Activated T-cell treated with anti-CD3 and anti-CD28 coated beads, Interleukin-2, amount 50 U/mL, for 1 hour (primary cell): ENCODE measurements at places on chromosomes 3 and 15.

DNA sequence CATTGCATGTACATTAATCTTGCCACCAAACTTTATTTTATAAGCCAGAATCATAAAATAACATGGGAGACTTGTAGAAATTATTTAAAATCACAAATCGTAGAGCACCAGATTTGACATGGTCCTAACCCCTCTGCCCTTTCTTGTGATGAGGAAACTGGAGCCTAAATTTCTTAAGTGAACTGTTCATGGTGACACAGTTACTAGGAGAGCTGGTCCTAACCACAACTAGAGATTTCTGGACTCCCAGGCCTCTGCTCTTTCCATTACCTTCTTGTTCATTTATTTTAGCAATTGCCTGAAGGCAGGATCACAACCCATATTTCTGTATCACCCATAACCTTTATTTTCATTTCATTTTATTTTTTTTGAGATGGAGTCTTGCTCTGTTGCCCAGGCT lies 352.5 kb downstream of the LPP start:
- DNase-seq = no peak

DNA sequence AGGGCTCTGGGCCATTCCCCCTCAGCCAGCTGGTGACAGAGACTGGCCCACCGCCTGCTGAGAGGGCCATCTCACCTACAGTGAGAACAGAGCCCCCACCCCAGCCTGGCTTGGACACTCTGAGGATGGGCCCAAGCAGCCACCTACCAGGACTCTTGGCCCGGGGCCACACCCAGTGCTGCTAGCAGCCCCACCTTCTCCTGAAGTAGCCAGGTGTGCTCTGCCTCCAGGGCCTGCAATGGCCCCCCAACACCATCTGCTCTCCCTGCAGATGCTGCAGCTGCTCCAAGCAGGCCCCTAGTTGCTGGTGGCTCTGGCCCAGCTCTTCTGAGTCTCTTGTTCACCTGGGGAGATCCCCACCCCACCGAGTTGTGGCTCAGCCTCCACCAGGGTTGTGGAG lies 6.8 kb upstream of the CLK3 start:
- no peak for DNase-seq

GRCh38 chr15:91114301-91114700 lies 14.2 kb downstream of the SV2B start:
- no peak for DNase-seq

- DNase-seq = no peak
Observed at GRCh38 chr15:42033214-42033873, 12.5 kb upstream of the PLA2G4E start.

- peak; percentile 65 for DNase-seq
Observed at GRCh38 chr3:10344147-10344943, 23.4 kb upstream of the SEC13 start.

GRCh38 chr3:16462679-16463078 lies 50.8 kb downstream of the RFTN1 start:
- DNase-seq = no peak

GRCh38 chr3:56874269-56874668 lies 72.5 kb upstream of the ARHGEF3 start:
- DNase-seq = no peak

- DNase-seq = no peak
Observed at GRCh38 chr3:143135150-143135549, 15.6 kb downstream of the CHST2 start.

GRCh38 chr3:18046131-18046915 lies 303.9 kb upstream of the TBC1D5 start:
- no peak for DNase-seq

DNA sequence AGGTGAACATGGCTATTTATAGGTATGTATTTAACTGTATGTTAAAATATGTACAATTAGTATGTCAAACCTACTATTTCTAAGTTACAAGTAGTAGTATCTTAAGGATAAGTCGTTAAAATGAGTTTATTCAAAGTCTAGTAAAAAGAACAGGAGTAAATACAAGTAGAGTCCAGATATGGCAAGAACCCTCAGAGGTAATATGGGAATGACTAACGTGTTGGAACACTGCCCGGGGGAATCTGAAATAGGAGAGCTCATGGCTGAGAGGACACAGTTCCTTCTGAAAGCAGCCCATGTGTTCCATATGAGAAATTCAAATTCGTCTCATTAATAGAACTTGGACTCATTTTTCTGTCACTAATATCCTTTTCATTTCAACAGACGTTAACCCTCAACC lies 158.8 kb downstream of the CLSTN2 start:
- no peak for DNase-seq

DNA sequence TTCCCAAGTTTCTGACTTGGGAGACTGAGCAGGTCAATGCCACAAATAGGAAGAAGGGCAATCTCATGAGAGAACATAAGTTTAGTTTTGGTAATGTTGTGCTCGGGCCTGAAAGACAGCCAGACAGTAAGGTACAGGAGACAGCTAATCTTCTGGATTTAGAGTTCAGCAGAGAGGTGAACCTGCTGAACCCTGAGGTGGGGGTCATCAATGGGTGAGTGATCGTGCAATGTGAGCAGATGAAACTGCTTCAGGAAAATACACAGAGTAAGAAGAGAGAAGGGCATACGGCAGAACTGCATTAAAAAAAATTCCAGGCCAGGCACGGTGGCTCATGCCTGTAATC lies 23.3 kb downstream of the RUBCN start:
- no peak for DNase-seq

- no peak for DNase-seq
Observed at GRCh38 chr3:151837057-151837456, 23.1 kb downstream of the AADAC start.

DNA sequence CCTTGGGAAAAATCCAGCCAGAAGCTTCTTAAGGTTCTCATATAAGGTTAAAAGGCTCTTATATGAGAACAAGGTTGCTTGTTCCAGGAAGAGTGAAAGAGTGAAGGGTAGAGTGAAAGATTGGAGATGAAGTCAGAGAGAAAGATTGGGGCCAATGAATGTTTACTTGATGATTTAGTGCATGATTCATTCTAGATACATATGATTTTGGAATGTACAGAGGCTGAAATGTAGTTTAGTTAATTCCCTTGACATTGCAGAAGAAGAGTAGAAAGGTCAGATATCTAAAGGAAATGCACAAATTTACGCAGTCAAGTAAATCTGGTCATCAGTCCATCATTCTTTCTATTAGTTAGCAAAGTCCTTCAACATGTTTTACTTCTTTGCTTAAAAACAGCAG lies 619.8 kb upstream of the ZNF717 start:
- DNase-seq = no peak

DNA sequence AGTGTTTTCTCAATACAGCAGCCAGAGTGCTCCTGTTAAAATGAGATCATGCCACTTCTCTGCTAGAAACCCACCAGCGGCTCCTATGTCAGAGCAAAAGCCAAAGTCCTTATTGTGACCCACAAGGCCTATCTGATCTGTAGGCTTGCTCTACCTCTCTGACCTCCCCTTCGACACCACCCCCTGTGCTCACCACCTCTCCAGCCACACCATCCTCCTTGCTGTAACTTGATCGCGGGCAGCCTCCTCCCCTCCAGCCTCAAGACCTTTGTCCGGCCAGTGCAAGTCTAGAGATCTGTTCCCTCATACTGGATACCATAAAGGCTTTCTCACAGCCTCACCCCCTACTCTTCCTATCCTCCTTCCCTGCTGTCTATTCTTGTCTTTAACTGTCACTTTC lies 1.9 kb upstream of the IGDCC4 start:
- DNase-seq = no peak

DNA sequence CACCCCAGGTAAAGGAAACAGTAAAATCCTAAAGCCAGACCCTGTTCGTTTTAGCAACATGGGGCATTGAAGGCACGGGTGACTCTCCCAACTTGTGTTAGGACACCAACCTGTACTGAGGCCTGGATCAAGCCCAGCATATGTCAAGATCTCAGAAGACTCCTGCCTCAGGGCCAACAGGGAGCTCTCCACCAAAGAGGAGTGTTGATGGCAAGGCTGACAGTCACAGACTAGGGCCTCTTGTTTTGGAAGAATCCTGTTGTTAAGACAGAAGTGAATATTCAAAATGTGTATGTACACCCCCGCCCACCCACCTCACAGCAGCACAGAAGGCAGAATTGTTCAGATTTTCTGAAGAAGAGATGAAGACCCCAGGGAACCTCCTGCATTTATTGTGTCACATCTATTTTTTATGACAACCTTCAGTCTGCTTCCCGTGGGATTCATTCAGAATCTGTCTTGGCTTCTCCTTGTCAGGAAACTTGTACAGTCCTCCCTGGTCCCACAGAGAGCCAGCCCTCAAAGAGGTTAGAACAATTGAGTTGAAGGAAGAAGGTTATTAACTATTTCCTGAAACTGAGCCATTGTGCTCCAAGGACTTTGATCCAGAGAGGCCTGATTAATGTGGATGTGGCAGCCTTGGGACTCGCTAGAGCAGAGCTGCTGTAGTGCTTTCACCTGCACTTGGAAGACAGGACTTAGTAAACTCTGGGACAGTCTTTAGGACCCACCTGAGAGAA lies 61.7 kb upstream of the PLXNA1 start:
- DNase-seq = no peak

GRCh38 chr15:31004220-31004733 lies 12.8 kb upstream of the MTMR10 start:
- no peak for DNase-seq

GRCh38 chr3:71062037-71062932 lies 521.2 kb downstream of the FOXP1 start:
- DNase-seq = no peak

DNA sequence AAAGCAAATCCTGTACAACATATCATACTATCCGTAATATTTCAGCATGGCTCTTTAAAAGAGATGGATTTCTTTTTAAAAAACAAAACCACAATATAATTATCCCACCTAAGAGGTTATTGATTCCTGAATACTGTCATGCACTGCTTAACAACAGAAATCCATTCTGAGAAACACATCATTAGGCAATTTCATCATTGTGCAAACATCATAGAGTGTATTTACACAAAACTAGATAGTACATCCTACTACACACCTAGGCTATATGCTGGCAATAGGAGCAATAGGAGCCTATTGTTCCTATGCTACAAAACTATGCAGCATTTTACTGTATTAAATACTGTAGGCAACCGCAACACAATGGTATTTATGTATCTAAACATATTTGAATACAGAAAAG lies 242.0 kb downstream of the NEK10 start:
- DNase-seq = no peak

DNA sequence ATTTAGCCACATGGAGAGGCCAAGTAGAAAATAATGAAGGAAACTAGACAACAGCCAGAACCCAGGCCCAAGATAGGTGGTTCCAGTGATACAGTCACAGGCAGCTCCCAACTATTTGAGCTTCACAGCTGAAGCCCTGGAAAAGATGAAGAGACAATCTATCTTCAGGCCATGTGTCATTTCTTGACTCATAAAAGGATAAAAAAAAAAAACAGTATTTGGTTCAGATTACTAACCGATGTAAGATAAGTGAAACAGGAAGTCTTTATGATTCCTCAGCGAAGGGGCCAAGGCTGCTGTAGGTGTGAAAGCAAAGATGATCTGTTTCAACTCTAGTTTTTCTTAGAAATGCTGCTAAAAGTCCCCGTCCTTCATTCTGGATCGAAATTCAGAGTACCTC lies 394.6 kb downstream of the ZNF385D start:
- no peak for DNase-seq

GRCh38 chr3:38353151-38353550 lies 6.6 kb downstream of the XYLB start:
- no peak for DNase-seq
